ENCODE measurements at places on chromosomes 1 and 21.
A peak's percentile ranks its signal among the peaks of the same experiment; 100 is the strongest.

DNA sequence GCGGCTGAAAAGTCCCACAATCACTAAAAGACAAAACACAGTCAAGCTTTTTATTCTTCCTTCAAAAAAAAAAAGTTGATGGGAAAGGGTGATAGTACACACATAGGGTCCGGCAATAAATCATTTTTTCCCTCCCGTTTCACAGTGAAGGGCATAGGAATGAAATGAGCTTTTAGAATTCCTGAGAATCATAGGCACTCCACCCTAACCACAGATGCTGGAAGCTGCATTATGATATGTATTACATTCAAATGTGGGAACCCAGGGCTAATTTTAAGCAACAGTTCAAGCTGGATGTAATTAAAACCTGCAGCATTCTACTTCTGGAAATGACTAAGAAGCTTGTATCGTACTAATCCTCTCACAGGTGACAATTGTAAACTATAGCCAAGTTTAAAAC lies 75.7 kb upstream of the KCNJ15 start:
- peak; percentile 93 for DNase-seq

GRCh38 chr1:81590171-81590570 lies 210.6 kb upstream of the ADGRL2 start:
- DNase-seq: peak; percentile 8

DNA sequence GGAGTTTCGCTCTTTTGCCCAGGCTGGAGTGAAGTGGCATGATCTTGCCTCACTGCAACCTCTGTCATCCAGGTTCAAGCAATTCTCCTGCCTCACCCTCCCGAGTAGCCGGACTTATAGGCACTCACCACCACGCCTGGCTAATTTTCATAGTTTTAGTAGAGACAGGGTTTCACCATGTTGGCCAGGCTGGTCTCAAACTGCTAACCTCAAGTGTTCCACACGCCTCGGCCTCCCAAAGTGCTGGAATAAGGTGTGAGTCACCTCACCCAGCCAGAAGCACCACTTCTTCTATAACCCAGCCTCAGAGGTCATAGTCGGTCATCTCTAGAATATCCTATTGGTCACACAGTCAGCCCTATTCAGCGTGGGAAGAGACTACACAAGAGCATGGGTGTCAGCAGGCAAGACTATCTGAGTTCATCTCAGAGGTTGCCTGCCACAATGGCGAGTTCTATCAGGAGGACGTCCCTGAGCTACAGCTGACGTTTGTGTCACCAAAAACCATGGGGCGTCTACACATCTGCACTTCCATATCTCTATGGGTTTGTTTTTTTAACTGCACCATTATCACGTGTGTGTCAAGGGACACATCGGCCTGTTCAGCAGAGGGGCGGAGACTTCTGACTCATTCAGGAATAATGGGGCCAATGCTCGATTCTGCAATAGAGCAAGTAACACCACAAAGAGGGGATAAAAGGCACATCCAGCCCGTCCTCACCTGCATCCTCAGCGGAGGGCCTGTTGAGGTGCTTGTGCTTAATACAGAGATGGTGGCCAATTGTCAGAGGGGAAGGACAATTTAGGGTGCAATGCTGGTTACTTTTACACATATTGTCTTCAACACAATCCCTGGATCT lies 256.3 kb upstream of the IRF2BP2 start:
- DNase-seq: peak; percentile 85

GRCh38 chr1:227072991-227073390 lies 132.9 kb downstream of the COQ8A start:
- DNase-seq: no peak

- DNase-seq: peak; percentile 73
Observed at GRCh38 chr1:66182551-66183178, 351.3 kb upstream of the SGIP1 start.

DNA sequence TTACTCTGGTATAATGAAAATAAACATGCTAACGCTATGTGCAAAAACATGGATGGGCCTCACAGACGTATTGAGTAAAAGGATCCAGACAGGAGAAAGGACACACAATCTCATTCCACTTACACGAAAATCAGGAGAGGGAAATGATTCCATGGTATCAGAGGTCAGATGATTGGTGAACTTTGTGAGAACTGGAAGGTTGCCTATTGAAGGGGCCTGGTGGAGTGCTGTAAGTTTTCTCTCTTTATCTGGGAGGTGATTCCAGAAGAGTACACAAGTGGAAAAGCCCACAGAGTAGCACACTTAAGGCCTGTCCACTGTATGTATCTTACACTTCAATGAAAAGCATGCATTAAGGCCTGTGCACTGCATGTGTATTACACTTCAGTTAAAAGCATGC lies 9.6 kb downstream of the GSTM2 start:
- DNase-seq: no peak

DNA sequence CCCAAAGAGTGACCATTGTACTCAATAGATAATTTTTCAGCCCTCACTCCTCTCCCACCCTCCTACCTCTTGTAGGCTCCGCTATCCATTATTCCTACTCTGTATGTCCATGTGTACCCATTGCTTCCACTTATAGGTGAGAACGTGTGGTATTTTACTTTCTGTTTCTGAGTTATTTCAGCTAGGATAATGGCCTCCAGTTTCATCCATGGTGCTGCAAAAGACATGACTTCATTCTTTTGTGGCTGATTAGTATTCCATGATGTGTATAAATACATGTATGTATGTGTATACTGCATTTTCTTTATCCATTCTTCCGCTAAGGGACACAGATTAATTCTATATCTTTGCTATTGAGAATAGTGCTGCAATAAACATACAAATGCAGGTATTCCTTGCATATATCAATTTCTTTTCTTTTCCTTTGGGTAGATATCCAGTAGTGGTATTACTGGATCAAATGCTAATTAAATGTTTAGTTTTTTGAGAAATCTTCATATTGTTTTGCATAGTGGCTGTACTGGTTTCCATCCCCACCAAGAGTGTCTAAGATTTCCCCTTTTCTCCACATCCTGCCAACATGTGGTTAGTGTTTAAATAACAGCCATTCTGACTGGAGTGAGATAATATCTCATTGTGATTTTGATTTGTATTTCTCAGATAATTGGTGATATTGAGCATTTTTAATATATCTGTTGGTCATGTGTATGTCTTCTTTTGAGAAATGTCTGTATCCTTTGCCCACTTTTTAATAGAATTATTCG lies 4.9 kb downstream of the LY9 start:
- no peak for DNase-seq

DNA sequence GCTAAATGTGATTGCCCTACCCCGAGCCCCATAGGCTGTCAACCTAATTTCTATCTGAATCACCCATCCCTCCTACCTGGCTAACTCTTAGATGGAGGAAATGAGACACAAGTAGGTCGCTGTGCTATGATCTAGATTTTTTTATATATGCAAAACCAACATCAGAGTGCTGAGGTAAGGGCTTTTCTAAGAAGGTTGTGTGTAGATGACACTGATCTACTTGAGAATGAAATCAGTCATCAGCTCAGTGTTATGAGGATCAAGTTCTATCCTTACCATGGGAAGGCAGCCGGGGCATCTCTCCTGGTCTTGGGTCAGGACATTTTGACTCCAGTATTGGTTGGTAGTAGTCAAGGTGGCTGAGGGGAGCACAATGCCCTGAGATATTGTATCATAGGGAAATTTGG lies 23.6 kb downstream of the SLAMF1 start:
- DNase-seq: no peak

All from fibroblast of skin of right biceps (primary cell).